Activated naive CD8-positive, alpha-beta T cell treated with anti-CD3 and anti-CD28 coated beads for 36 hours (primary cell): ENCODE measurements at places on chromosomes 13 and 19.

DNA sequence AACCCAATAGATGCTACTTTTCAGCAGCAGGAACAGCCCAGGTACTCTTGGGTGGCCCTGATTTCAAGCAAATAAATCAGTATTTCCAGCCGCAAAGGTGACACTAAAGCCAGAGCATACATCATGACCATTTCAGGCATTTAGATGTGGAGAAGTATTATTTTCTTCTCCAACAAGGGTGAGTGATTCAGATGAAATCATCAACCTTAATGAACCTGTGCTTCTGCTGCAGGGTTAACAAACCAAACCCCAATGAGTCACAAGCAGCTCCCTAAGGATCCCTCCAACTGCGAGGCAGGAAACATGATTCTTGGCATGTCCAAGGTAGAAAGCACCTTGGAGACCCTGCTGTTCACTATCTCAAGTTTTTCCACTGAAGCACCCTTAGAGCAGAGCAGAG is 32.7 kb downstream of the MBNL2 start:
- no peak overlapping the region for H3K4me3 ChIP-seq
- no peak overlapping the region for H3K27ac ChIP-seq
- no peak for DNase-seq
- H3K4me1 ChIP-seq = peaks cover 57% of the 10 kb centered on the region
- no peaks in the 10 kb centered on the region for H3K27me3 ChIP-seq

- DNase-seq = no peak
- no peak overlapping the region for H3K27ac ChIP-seq
- H3K4me3 ChIP-seq = no peak overlapping the region
- no peaks in the 10 kb centered on the region for H3K36me3 ChIP-seq
- H3K4me1 ChIP-seq = no peaks in the 10 kb centered on the region
- H3K27me3 ChIP-seq = no peaks in the 10 kb centered on the region
Observed at GRCh38 chr13:80116107-80116506, 224.8 kb downstream of the SPRY2 start.

GRCh38 chr13:42355491-42356183 is 83.7 kb downstream of the AKAP11 start:
- no peak for DNase-seq
- peak overlapping the region; percentile 100 for H3K27ac ChIP-seq
- peak overlapping the region; percentile 82 for H3K4me3 ChIP-seq

DNA sequence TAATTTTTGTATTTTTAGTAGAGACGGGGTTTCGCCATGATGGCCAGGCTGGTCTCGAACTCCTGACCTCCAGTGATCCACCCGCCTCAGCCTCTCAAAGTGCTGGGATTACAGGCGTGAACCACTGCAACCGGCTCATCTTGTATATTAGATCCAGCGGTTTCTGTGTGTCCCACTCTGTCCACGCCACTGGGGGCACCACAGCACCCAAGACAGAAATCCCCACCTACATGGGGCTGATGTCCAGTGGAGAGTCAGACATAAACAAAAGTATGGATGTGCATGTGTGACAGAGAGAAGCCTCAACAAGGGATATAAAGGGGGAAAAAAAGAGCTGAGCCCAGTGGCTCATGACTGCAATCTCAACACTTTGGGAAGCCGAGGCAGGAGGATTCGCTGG is 65.8 kb upstream of the ADGRE5 start:
- H3K4me1 ChIP-seq = no peaks in the 10 kb centered on the region
- no peaks in the 10 kb centered on the region for H3K36me3 ChIP-seq
- H3K27me3 ChIP-seq = no peaks in the 10 kb centered on the region
- DNase-seq = no peak

GRCh38 chr19:48646001-48646721 is at the start of gene CA11:
Gene CA11 (minus strand): TSS chr19:48646187. CDS start chr19:48645632, 555 bp downstream.
- H3K36me3 ChIP-seq = no peaks in the 10 kb centered on the region
- H3K4me3 ChIP-seq = peak within 1 kb of the TSS; percentile 86
- peaks cover 28% of the 10 kb centered on the region for H3K4me1 ChIP-seq
- H3K27me3 ChIP-seq = no peaks in the 10 kb centered on the region
- peak; percentile 94 for DNase-seq
- peak within 1 kb of the TSS; percentile 78 for H3K27ac ChIP-seq

DNA sequence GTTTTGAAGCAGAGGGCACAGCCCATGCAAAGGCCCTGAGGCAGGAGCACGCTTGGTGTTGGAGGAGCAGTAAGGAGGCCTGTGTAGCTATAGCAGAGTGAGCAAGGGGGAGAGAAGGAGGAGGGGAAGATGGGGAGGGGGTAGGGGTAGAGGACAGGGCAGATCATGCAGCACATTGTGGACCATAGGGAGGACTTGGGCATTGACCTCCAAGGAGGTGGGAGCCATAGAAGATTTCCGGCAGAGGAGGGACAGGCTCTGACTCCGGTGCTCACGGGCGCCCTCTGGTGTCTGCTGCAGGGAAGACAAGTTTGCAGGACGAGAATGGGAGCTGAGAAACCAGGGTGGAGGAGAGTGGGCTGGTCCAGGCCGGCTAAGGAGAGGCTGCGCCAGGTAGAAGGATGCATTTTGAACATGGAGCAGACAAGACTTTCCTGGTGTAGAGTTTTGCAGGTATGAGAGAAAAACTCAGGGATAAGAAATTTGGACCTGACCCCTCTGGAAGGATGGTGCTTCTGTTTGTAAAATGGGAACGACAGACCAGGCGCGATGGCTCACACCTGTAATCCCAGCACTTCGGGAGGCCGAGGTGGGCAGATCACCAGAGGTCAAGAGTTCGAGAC is 13.7 kb upstream of the CREB3L3 start:
- no peak overlapping the region for H3K27ac ChIP-seq
- peak overlapping the region; percentile 9 for H3K4me3 ChIP-seq
- no peaks in the 10 kb centered on the region for H3K36me3 ChIP-seq
- H3K27me3 ChIP-seq = peaks cover 4% of the 10 kb centered on the region
- H3K4me1 ChIP-seq = peaks cover 7% of the 10 kb centered on the region

GRCh38 chr19:8387688-8388611 is 2.2 kb upstream of the RAB11B start:
- no peaks in the 10 kb centered on the region for H3K27me3 ChIP-seq
- peaks cover 9% of the 10 kb centered on the region for H3K36me3 ChIP-seq
- no peak for DNase-seq
- H3K27ac ChIP-seq = no peak overlapping the region
- peak overlapping the region; percentile 18 for H3K4me3 ChIP-seq

DNA sequence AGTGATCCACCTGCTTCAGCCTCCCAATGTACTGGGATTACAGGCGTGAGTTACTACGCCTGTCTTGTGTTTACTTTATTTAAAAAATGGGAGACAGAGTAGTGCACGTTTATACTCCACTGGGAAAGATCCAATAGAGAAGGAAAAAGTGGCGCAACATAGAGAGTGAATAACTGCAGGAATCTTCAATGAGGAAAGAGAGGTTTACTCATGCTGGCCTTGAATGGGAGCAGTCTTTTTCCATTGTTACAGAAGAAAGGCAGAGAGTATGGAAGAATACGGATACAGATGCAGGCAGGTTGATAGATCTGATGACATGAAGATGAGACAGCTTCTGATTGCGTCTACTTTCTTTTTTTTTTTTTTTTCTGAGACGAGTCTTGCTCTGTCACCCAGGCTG is 4.6 kb upstream of the WDFY2 start:
- H3K36me3 ChIP-seq = no peaks in the 10 kb centered on the region
- H3K4me1 ChIP-seq = peaks cover 2% of the 10 kb centered on the region
- DNase-seq = no peak
- no peaks in the 10 kb centered on the region for H3K27me3 ChIP-seq
- H3K27ac ChIP-seq = no peak overlapping the region

DNA sequence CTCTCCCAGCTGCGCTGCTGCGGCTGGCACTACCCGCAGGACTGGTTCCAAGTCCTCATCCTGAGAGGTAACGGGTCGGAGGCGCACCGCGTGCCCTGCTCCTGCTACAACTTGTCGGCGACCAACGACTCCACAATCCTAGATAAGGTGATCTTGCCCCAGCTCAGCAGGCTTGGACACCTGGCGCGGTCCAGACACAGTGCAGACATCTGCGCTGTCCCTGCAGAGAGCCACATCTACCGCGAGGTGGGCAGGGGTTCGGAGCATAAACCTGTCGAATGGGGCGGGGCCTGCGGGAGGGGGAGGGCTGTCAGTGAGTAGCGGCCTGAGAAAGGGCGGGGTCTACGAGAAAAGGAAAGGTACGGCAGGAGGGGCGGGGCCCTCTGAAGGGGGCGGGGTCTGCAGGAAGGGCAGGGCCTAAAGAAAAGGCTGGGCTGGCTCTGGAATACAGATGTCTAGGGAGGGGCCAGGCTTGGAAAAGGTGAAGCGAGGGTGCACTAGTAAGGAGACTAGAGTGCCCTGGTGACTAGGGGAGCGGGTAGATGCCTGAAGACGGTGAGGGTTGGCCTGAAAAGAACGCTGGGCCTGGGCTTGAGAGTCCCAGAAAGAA is 3.6 kb downstream of the CD37 start:
- H3K27me3 ChIP-seq = no peaks in the 10 kb centered on the region
- peak overlapping the region; percentile 22 for H3K4me3 ChIP-seq
- H3K36me3 ChIP-seq = peaks cover 24% of the 10 kb centered on the region
- peak overlapping the region; percentile 72 for H3K27ac ChIP-seq

DNA sequence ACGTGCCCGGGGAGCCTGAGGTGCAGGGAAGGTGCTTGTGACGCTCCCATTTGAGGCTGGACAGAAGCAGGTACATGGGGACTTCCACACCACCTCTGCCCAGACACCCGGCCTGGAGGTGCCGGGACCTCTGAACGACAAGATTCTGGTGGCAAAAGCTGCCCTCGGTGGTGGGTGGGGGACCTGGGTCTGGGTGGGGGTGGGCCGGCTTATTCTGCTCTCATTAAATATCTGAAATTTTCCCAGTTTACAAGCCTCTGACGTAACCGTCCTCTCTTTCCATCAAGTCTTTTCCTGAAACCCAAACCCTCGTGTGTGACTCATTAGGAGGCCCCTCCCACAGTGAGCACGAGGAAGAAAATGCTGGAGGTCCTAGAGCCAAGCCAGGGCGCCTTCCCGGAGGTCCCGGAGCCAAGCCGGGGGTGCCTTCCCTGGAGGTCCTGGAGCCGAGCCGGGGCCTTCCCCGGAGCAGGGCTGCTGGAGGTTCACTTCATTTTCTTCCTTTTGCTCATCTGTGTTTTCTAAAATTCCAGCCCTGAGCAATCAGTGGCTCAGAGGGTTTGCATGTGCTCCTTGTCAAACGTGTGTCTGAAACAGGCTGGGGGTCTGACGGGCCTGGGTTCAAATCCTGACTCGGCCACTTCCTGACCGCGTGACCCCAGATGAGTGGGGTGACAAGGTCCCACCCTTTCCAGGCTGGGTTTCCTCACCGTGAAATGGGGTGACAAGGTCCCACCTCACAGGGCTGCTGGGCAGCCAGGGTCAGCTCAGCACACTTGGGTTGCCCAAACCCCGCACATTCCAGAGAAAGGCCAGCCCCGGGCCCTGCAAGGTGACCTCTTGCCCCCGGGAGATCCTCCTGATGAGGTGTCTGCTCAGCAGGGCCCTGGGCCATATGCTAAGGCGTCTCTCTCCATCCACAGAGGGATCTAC is 10.0 kb downstream of the CFD start:
- H3K27me3 ChIP-seq = no peaks in the 10 kb centered on the region
- peaks cover 9% of the 10 kb centered on the region for H3K4me1 ChIP-seq
- peaks cover 3% of the 10 kb centered on the region for H3K36me3 ChIP-seq
- no peak for DNase-seq
- H3K4me3 ChIP-seq = no peak overlapping the region
- no peak overlapping the region for H3K27ac ChIP-seq

GRCh38 chr13:61664801-61665705 is 249.4 kb upstream of the PCDH20 start:
- no peaks in the 10 kb centered on the region for H3K27me3 ChIP-seq
- H3K27ac ChIP-seq = no peak overlapping the region
- DNase-seq = no peak
- no peaks in the 10 kb centered on the region for H3K4me1 ChIP-seq
- no peaks in the 10 kb centered on the region for H3K36me3 ChIP-seq
- no peak overlapping the region for H3K4me3 ChIP-seq

DNA sequence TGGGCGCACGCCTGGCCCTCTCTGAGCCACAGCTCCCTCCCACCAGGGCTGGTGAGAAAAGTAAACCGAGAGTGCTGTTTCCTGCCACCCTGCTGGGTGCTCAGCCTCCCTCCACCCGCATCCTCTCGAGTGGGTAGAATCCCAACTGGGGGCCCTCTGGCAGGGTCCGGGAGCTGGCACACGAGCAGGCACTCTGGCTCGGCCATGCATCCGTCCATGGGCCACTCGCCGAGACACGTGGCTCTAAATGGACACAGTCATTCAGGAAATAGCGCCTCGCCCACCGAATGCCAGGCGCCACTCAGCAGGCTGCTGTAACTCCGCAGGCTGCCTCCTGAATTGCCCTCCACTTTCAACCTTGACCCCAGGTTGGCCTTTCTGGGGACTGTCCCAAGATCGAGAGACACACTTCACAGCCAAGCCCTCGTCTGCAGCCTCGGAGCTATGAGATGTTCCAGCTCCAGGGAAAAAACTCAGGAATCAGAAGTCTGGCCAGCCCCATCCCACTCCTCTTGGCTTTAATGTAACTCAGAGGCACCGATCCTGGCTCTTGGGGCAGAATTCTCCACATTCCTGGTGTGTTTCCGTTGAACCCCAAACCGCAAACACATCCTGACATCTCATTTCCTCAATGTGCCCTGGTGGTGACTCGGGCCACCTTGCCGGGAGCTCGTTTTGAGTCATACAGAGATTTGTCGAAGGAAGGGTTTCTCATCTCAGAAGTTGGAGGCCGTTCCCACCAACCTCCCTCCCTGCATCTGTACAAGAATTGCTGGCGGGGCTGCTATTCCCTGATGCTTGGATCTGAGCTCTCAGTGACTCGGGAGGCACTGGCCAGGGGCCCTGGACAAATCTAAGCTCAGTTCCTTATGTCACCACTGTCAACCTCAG is 14.1 kb downstream of the KLF2 start:
- H3K4me3 ChIP-seq = peak overlapping the region; percentile 33
- H3K4me1 ChIP-seq = peaks cover 47% of the 10 kb centered on the region
- H3K27me3 ChIP-seq = peaks cover 6% of the 10 kb centered on the region
- H3K27ac ChIP-seq = peak overlapping the region; percentile 44
- peak; percentile 77 for DNase-seq

- H3K4me1 ChIP-seq = peaks cover 7% of the 10 kb centered on the region
- no peak overlapping the region for H3K4me3 ChIP-seq
- DNase-seq = no peak
- no peaks in the 10 kb centered on the region for H3K36me3 ChIP-seq
Observed at GRCh38 chr13:35163674-35164073, 221.6 kb downstream of the NBEA start.

- no peaks in the 10 kb centered on the region for H3K36me3 ChIP-seq
- no peak for DNase-seq
- no peaks in the 10 kb centered on the region for H3K4me1 ChIP-seq
- no peak overlapping the region for H3K4me3 ChIP-seq
Observed at GRCh38 chr13:47008318-47008717, 111.5 kb upstream of the HTR2A start.
